LHCN-M2 (cell line): ENCODE measurements at places on chromosomes 6 and 20. TPM values are rescaled to one million over a fixed set of nuclear protein-coding genes. Genes with fewer than 3 reads are reported as not detected.
A peak's percentile ranks its signal among the peaks of the same experiment; 100 is the strongest.

Gene PRDM13
- total RNA-seq = under 0.01 TPM in 1 of 2 replicates, not detected in the other

Gene COX4I2
- total RNA-seq = not detected in 2 replicates

Gene FOXS1
- total RNA-seq = not detected in 2 replicates

Gene RTN4IP1
- 9.5 and 10.8 TPM in 2 replicates for total RNA-seq

Gene CDSN
- total RNA-seq = not detected in 2 replicates

DNA sequence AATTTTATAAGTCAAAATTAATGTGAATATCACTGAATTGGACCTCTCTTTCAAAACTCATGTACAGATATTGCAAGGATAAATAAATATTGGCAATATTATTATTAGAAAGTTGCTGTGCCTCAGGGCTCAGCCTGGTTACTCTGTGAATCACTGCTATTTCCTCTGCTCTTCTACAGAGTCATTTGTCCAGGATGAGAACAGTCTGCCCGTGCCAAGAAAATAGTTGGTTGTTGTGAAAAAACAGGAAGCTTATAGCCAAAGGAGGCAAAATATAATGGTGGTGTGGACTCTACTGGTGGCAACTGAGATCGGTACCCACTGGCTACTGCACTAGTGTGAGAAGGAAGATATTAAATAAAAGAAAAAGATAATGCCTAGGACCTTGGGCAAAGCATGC is 93.6 kb downstream of the RIMS1 start:
- peak; percentile 40 for DNase-seq

DNA sequence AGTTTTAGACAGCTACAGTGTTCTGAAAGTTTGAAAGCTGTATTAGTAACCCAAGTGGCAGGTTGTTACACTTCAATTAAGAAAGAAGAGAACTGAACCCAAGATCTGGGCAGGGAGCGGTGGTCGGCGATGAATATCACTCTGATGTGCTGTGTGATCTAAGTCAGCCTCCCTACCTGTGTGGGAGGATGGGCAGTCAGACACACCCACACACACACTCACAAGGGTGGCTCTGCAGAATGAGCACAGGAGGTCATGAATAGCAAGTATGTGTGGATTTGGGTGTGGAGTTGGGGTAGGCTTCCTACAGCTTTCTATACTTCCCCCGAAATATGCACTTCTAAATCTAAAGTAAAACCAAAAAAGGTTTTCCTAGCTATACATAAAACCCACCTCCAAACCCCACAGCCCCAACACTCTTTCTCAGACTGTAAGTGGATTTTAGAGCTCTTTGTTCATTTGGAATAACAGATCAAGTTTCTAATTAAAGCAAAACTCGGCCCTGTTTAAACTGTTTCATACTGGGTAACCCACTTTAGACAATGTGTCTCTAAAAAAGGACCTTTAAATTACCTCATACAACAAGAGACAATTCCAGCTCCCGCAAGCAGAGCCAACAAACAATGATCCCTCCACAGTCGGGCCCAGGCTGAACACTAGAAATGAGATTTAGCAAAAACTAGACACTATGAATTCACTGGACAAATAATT is 19.4 kb downstream of the TNFRSF21 start:
- no peak for DNase-seq
